ENCODE measurements at places on chromosomes 7 and 10.

DNA sequence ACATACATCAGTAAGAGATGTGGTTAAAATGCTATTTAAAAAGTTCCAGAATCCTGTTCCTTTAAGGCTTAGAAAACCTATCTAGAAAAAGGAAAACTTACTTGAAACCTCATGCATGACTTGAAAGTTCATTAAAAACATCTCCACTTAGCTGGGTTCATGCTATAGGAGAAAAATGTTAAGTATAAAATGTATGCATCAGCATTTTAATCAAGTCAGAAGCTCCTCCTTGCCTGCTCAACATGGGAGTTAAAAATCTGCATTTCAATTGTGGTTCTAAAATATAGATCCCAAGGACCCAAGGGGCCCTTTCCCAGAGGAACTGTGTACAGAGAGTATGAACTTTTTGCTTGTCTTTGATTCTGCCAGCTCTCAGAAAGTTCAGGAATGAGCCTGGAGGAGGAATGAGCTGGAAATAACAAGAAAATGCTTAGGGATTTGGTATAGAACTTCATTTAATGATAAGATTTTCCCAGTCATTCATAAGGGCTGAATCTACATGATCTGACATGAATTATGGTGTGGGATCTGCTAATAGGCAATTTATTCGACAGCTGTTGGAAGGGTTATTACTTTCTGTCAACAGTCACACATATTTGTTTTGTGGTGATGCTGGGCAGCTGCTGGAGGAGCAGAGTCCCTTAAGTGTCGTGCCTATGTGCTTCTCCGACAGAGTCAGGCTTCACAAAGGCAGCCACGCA is 85.6 kb upstream of the MTPN start:
- DNase-seq = no peak

- DNase-seq = no peak
Observed at GRCh38 chr7:17501441-17502212, 203.2 kb downstream of the AHR start.

DNA sequence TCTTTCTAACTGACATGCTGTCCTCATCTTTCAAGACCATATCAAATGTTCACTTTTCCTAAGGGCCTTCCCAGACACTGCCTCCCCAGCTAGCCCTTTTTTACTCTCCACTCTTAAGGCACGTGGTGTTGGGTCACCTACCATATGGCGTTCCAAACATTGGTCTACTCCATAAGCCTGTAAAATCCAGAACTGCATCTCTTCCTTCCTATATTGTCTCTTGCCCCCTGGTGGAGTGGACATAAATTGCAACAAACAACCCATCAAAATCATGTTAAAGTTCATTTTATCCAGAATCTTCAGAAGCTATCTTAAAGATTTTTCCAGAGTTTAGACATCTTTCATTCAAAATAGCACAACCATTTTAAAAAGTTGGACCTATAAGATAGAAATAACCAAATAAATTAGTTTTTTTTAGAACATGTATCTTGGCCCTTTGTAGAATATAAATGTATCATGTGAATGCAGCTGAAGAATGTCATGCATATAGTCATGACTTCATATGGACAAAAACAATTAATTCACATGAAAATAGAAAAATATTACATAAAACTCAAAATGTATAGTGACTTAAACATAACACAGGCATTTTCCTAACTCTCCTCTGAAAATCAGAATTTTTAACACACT is 180.6 kb upstream of the CHRM2 start:
- no peak for DNase-seq

DNA sequence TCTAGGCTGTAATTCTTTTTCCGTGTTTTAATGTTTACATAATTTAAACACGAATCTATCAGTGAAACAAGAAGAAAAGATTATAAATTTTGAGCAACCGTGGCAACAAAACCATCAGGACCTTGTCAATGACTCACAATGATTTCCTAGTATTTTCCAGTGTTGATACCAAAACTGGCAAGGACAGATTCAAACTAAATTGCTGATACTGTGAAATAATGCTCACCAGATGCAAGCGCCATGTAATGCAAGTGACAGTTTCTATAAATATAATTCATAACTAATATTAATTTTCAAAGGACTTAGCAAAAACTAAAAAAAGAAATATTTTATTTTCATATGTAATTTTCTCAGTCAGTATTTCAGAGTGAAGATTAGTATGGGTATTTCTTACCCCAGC is 203.6 kb downstream of the LRRN3 start:
- DNase-seq = no peak

GRCh38 chr7:107591421-107591820 is 11.4 kb downstream of the BCAP29 start:
- DNase-seq = no peak

DNA sequence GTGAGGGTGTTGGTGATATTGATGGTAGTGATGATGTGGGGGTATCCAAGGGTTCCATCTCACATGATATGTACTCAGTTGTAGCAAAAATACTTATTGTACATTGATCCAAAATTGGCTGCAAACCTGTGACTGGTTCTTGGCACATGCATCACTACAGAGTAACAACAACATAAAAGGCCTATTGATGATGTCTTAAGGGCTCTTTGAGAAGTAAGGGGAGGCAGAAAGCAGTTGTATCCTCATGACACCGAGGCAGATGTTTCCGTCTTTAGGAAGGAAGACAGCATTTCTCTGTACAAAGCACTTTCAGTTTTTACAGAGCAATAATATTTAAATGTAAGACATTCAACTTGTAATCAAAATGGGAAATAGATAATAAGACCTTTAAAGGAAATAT is 34.5 kb downstream of the NRG3 start:
- DNase-seq = no peak

All from stimulated activated CD4-positive, alpha-beta T cell treated with anti-CD3 and anti-CD28 coated beads, TNF-alpha, amount 100 ng/mL, for 1 hour (primary cell).